ENCODE measurements at places on chromosomes 2 and 18.

GRCh38 chr18:24662412-24662821 lies 202.0 kb downstream of the HRH4 start:
- DNase-seq, result no peak

GRCh38 chr2:44055229-44055628 lies 59.4 kb upstream of the LRPPRC start:
- DNase-seq, result no peak

- no peak for DNase-seq
These were observed 114.5 kb downstream of the MYO3B start for GRCh38 chr2:170292415-170292814.

GRCh38 chr2:70919672-70920366 lies 15.9 kb upstream of the ATP6V1B1 start:
- peak; percentile 38 for DNase-seq

DNA sequence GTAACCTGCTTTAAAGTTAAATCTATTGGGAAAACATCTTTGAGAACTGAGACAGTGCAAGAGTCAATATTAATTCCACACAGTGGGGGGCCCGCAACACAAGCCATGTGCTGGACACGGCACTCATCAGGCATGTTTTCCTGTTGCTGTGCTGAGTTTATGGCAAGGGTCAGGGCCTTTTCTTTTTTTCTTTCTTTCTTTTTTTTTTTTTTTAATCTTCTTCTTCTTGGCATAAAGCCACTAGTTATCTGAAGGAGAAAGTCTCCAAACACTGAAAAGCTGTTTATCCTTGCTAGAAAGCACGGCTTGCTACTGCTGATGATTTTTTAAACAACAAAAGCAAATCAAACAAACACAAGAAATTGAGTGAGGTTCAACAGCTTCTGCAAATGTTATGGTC lies 252.1 kb downstream of the ZNF521 start:
- DNase-seq, result no peak

DNA sequence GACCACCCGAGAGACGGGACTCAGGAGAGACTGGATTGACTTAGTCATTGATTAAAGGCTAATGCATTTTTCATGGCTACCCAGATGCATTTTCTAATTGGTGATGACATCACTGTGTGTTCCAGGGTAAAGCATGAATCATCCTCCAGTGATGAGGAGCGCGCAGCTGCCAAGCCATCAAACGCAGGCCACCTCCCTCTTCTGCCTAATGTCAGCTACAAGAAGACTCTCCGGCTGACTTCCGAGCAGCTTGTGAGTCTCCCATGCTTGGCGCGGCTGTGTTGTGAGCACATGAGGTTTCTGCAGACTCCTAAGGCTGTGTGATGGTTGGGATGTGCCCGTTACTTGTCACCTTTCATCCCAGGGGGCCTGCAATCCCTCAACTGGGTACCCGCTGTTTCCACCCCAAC lies 56.4 kb downstream of the LPIN1 start:
- no peak for DNase-seq

All from NCI-H1092 (cell line).